DMS53 (cell line): ENCODE measurements at places on chromosomes 4 and X.
A peak's percentile ranks its signal among the peaks of the same experiment; 100 is the strongest.

- no peak for DNase-seq
These were observed 1.0 kb downstream of the LIMCH1 start for GRCh38 chr4:41538887-41539498.

DNA sequence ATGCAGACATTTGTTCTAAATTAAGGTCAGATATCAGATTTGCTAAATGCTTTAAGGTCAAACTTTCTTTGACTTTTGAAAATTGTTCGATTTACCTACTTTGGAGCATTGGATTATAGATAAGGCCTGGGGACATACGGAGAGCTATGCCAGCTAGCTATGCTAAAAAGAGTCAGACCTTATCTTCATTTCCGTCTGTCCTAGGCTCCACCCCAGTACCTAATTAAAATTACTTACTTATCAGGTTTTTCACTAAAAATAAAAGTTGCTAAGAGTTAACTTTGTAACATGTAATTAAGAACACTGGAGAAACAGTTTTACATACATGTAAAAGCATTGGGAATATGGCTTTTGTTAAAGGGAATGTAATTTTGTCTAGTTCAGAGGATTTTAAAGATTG is 7.1 kb upstream of the TMEM35A start:
- DNase-seq: no peak

DNA sequence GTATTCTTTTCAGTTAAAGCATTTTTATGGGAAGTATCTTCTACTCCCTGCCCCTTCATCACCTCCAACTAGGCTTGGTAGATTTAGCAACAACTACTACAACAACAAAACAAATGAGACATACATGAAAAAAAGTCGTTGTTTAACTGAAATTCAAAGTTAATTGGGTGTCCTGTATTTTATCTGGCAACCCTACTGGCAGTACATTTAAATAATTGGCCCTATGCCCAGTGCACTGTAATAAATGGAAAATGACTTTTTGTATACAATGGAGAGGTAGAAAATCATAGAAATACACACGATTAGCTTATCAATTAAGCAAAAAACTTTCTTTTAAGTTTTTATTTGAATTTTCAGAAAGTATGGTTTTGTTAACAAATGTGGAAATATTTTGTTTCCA is 21.4 kb upstream of the CLGN start:
- peak; percentile 11 for DNase-seq

GRCh38 chr4:169098532-169098931 is 88.5 kb upstream of the CBR4 start:
- DNase-seq: no peak

DNA sequence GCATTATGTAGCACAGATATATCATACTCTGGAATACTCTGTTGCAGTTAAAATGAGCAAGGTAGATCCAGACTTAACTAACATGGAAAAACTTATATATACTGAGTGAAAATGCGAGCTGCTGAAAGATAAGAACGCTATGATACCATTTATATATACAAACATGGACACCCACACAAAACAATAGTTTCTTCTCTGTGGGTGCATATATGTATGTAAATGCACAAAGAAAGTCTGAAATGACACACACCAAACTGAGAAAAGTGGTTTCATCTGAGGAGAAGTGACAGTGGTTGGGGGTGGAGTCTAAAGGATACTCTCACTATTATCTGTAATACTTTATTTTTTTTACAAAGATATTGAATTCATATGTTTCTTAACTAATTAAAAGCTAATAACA is 12.2 kb upstream of the FGF2 start:
- no peak for DNase-seq

- DNase-seq: peak; percentile 89
These were observed 773 bp upstream of the VMA21 start for GRCh38 chrX:151396042-151396824.

DNA sequence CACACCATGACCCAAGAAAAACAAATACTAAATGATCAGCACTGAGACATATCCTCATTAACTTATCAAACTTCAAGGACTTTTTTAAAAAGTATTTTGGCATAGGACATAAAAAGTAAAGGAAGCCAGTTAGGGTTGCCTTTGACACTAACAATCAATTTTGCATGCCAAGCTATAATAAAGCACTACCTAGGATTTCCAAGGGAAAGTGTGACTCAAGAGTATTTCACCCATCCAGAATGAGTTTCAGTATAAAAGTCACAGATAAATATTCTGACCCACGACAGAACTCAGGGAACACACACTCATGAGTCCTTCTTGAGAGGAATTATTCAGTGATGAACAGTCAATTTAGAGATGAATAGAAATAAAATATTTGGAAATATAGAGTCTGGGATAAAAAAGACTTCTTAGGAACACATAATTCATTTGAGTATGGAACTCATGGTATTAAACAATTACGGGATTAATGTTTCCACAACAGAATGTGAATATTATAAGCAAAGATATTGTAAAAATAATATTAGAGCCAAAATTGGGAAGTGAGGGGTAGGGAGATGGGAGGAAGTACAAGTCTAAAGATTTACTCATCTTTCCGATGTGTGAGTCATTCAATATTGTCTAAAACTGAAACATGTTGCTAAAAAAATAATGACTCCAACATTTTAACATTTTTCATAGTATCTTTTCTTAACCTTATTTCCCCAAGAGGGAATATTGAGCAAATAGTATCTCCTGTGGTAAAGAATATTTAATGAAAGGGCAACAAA is 143.5 kb upstream of the LNX1 start:
- no peak for DNase-seq

DNA sequence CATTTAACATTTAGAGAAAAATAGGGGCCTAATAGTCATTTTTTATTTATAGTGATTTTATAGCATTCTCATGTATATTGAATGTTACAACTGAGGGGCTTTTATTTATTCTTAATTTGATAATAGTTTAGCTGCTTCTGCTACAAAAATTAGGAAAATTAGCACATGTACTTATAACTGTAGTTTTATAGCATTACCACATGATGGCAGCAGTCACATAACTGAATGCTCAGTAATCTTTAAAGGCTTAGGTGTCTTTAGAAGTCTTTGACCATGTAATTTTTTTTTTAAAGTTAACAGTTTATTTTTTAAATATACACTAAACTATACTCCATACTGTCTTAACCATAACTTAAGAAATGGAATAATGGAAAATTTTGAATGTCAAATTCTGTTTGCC is 136.6 kb downstream of the STAG2 start:
- DNase-seq: peak; percentile 54

- DNase-seq: no peak
These were observed 64.3 kb downstream of the TMEM131L start for GRCh38 chr4:153530284-153530999.

DNA sequence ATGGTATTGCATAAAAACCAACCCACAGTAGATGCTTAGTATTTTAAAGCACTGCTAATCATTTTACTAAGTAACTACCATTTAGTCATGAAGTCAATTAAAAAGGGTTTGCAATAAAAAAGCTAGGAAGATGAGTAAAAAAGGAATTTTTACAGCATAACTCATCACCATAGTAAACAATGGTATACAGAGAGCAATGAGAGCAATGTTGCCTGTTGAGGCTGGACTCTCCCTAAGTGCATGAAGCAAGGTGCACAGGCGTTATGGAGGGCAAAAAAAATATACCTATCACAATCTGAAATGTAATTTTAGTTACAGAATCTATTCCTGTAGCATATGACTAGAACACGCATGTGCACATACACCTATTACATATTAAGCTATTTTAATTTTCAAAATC is 129.6 kb upstream of the BMP3 start:
- DNase-seq: no peak

- DNase-seq: no peak
These were observed 35.3 kb upstream of the ADAMTS3 start for GRCh38 chr4:72604324-72604723.

GRCh38 chr4:123747016-123747415 is 350.4 kb downstream of the SPRY1 start:
- DNase-seq: no peak

DNA sequence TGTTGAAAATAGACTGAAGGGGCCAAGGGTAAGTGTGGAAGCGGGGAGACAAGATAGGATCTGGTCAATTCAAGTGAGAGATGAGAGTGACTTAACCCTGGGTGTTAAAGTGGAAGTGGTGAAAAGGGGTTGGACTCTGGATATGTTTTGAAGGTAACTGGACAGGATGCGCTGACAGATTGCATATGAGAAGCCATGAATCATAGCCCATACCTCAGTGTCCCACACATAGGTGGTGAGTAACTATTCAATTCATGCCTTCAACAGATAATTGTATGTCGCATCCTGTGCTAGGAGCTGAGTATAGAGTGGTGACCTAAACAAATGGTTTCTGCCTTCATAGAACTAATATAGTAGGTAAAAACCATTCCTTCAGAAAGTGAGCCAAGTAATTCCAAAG is 76.7 kb downstream of the KLHL34 start:
- no peak for DNase-seq

GRCh38 chr4:85707611-85708010 is 232.7 kb downstream of the ARHGAP24 start:
- DNase-seq: no peak

- no peak for DNase-seq
These were observed 55.5 kb upstream of the TRIM2 start for GRCh38 chr4:153148791-153149190.

GRCh38 chrX:96907516-96908272 is 24.0 kb downstream of the RPA4 start:
- DNase-seq: no peak

DNA sequence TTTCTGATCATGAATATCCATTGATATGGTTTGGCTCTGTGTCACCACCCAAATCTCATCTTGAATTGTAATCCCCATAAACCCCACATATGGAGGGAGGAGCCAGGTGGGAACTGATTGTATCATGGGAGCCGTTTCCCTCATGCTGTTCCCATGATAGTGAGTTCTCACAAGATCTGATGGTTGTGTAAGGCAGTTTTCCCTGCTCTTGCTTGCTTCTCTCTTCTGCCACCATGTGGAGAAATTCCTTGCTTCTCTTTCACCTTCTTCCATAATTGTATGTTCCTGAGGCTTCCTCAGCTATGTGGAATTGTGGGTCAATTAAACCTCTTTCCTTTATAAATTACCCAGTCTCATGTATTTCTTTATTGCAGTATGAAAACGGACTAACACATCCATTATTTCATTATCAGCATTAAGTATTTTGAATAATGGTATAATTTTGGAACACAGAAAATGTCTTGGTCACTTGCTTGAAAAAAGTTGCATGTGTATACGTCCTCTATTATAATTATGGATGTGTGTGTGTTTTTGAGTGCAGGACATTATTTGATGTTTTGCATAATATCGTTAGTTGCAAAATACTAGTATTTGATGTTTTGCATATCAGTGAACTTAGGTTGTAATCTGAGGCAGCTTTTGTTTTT is 334.6 kb downstream of the PCDH10 start:
- peak; percentile 67 for DNase-seq

- DNase-seq: no peak
These were observed 140.8 kb downstream of the OPHN1 start for GRCh38 chrX:68292471-68292870.

GRCh38 chr4:166277401-166277800 is 404.4 kb downstream of the TLL1 start:
- no peak for DNase-seq

DNA sequence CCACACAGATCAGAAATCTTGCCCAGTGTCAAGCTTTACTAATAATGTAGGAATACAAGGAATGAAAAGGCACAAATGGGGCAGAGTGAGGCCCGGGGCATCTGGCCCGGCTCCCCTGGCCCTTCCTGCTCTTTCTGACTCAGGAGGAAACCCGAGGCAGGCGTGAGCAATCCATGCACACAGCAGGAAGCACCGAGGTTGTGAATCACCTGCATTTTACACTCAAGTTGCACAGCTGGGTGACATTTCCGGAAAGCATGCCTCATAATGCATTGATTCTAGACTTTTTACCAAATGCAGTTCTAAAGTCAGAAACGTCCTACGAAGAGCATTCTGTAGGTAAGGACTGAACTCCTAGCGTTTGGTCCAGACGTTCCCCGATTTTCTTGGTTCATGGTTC is 38.9 kb downstream of the PRIMPOL start:
- peak; percentile 67 for DNase-seq

- no peak for DNase-seq
These were observed 153.4 kb downstream of the FMR1NB start for GRCh38 chrX:148134578-148134977.

- DNase-seq: no peak
These were observed 41.3 kb downstream of the RAPGEF2 start for GRCh38 chr4:159144112-159144694.

DNA sequence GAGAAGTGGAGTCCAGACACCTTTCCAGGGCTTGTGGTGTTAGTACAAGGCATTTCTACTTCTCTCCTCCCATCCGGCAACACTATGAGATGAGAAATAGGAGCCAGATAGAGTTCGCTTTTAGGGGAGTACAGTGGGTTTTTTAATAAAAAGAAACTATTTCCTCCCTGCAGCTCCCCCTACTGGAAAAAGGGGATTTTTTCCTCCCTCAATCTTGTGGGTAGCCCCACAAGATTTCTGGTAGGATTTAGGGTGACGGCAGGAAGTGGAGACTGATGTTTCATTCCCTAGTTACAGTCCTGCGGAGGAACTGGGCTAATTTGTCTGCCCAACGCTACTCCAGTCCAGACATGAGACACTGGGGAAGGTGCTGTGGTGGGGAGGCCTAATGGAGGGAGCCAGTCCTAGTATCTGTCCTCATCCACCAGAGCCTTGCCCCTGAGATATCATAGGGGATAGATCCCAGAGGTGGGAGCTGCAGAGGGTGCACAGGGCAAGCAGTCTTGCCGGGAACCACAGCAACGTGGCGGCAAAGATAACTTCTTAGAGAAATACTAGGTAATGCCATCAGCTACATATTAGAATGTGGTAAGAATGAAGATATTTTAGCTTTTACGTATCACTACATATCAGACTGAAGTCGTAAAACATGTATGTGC is 45.5 kb upstream of the PRKG2 start:
- DNase-seq: peak; percentile 4

- no peak for DNase-seq
These were observed 71.9 kb upstream of the TFDP3 start for GRCh38 chrX:133290076-133290475.

DNA sequence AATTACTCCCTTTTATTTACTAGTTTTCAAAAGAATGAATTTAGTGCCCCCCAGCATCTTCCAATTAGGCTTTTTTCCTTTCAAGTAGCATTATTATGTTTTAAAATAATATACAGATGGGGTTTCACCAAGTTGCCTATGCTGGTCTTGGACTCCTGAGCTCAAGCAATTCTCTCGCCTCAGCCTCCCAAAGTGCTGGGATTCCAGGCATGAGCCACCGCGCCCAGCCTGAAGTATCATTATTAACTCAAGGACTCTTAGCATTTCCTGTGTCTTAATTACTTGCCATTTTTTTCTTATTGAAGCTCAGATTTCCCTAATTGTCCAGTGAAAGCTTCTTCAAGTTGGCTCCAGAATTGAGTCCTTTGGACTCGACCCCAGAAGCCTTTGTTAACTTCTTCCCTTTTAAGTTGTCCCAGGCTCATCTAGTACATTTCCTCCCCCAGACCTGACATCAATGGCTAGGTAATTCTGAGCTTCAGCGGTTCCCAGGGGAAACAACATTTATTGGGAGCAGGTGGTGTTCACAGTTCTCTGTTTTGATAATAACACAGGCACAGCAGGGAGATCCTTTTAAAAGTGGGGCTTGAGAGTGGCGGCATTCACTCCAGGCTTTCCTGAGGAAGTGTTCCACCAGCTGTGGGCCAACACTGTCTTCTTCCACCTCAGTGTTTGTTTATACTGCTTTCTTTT is 10.0 kb downstream of the SAT1 start:
- peak; percentile 78 for DNase-seq

GRCh38 chr4:166087569-166087968 is 214.5 kb downstream of the TLL1 start:
- no peak for DNase-seq
